Caudate nucleus (tissue), 63 donors: ENCODE measurements at places on chromosomes 16 and 17.

GRCh38 chr16:6732166-6732565 is 600.5 kb upstream of the RBFOX1 start:
- no peak for DNase-seq

DNA sequence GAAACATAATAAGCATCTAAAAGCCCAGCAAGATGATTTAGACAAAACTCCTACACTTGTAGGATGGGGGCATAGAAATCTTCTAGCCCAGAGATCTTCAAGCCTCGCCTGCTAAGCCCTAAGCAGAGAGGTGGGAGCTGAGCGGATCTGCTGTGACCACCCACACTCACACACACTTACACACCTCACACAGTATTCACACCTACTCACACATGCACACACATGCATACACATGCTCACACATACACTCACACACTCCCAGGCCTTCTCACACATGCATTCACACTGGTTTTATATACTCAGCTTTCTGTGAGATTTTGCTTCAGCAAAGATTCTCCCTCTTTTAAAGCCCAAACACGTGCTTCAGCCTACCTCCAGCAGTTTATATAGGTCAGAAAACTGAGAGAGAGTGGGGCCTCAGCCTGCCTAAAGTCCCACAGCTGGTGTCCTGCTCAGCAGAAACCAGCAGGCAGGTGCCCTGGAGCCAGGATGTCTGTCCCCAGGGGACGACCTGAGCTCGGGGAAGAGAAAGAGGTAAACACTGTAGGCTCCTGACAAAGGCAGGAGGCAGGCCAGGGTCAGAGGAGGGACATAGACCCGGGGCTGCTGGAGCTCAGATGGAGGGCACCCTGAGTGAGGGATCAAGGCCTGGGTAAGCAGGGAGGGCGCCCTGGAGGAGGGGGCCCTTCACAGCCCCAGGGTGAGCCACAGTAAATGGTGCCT is 12.0 kb upstream of the KRT19 start:
- DNase-seq = no peak

- no peak for DNase-seq
Observed at GRCh38 chr17:40361925-40362695, 2.4 kb downstream of the GJD3 start.

- DNase-seq = no peak
Observed at GRCh38 chr16:65375651-65376050, 253.8 kb upstream of the CDH11 start.

- DNase-seq = no peak
Observed at GRCh38 chr17:31798205-31798724, 60.8 kb downstream of the COPRS start.

DNA sequence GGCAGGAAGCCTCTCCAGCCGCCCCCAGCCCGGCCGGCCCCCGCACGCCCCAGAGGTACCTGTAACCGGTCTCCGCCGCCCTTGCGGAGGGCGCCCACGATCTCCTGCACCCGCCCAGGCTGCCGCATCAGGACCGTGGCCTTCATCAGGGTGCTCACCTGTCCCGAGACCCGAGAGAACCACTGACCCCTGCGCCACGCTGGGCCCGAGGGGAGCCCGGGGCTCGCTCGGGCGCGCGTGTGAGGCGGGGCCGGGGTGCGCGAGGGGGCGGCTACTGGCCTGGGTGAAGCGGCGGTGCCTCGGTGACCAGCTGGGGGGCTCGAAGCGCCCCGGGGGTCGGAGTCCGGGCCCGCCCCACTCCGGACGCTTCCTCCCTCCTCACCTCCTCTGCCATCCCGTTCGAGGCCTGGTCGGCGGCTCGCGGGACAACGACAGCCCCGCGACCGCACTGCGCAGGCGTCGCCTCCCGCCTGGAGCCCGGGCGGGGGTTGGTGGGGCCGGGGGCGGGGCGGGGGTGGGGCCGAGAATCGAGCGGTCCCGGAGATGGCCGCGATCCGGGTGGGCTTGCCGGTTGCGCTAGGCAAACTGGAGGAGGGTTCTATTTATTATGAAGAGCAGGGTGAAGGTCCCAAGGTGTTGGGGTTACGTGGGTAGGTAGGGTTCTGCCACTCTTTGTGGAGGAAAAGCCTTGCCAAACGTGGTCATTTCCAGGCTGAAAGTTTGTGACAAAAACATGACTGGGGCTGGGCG is at the start of gene NT5C3B:
TSS of gene NT5C3B (minus strand) at position 433 of the 750 bp plus-strand sequence. CDS start at position 394, 39 bp downstream.
- peak; percentile 43 for DNase-seq

DNA sequence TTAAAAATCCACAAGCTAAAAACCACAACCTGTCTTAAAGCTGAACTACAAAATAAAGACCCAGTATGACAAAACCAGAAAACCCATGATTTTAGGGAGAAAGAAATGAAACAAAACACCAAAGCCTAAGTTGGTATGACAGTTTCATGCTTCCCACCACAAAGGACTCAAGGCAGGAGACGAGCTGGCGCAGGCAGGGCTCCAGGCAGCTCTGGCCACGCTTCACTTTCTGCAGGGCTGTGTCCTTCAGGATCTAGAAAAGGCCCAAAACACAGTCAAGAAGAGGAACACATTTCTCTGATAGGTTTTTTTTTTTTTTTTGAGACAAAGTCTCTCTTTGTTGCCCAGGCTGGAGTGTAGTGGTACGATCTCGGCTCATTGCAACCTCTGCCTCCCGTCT is 75.3 kb downstream of the WDR59 start:
- DNase-seq = no peak

DNA sequence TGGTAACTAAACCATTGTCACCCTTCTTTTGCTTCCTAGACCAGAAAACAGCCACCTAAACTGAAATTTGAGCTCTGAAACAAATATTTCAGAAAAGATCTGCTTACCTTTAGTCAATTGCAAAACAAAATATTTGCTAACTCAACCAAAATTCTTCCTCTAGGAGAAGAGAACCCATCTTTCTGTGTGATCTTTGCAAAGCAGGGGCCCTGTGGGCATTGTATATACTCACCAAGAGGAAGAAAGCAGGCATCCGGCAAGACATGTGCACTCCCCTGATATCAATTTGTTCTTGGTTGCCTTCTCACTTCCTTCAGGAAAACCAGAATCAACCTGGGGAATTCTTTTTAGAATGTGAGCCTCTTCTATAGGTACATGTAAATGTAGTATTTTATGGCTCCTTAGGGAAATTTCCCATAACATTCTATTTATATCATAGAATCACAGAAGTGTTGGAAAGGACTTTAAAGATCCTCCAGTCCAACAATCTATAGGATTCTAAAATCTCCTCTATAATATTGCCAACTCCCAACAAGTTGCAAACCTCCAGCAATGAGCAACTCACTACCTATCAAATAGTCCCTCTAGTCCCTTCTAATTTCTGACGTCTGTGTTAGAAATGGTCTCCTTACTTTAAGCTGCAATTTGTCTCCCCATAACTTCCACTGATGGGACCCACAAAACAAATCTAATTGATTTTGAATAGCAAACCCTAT is 966 bp downstream of the SLFN14 start:
- DNase-seq = no peak

GRCh38 chr16:11108466-11108805 is 147.6 kb downstream of the SOCS1 start:
- DNase-seq = no peak
